ENCODE measurements at places on chromosomes 1 and 21. TPM values are rescaled to one million over a fixed set of nuclear protein-coding genes. Genes with fewer than 3 reads are reported as not detected.

The COL8A2 gene
- 0.94 TPM for total RNA-seq

The E2F2 gene
- total RNA-seq: 0.17 TPM

The OR2T8 gene
- not detected for total RNA-seq

The MINDY1 gene
- 30.2 TPM for total RNA-seq

The NPHS2 gene
- not detected for total RNA-seq
